ENCODE measurements at places on chromosomes 16 and 17.

DNA sequence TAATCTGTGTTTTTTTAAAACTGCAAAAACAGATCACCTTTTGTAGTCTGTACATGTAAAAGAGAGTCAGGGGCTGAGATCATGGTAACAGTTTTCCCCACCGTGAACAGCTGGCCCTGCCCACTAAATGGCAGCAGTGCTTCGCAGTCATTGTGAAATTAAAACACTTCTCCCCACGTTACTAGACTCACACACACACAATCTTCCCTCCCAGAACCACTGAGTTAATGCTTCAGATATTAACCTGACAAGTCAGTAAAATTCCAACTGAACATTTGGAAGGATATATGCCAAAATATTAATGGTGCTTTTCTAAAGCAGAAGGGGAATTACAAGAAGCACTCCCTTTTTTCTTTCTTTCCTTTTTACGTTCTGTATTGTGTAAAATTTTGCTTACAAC lies 1.2 kb upstream of the CD300LG start:
- DNase-seq: no peak

GRCh38 chr17:35716173-35716572 lies 15.3 kb upstream of the RASL10B start:
- no peak for DNase-seq

GRCh38 chr17:42273474-42274252 lies 2.5 kb downstream of the STAT5B start:
- DNase-seq: no peak

DNA sequence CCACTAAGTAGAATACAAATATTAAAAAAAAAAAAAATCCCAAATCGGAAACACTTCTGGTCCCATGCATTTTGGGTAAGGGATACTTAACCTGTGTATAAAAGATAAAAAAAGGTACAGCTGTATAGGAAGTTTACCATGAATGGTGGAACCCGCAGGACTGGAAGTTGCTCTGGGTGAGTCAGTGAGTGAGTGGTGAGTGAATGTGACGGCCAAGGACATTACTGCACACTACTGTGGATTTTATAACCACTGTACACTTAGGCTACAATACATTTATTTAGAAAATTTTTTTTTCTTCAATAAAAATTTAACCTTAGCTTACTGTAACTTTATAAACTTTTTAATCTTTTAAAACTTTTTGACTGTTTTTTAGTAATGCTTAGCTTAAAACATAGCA lies 71.3 kb upstream of the BCAR1 start:
- no peak for DNase-seq

GRCh38 chr16:3952737-3953131 lies 72.2 kb upstream of the CREBBP start:
- peak; percentile 6 for DNase-seq

DNA sequence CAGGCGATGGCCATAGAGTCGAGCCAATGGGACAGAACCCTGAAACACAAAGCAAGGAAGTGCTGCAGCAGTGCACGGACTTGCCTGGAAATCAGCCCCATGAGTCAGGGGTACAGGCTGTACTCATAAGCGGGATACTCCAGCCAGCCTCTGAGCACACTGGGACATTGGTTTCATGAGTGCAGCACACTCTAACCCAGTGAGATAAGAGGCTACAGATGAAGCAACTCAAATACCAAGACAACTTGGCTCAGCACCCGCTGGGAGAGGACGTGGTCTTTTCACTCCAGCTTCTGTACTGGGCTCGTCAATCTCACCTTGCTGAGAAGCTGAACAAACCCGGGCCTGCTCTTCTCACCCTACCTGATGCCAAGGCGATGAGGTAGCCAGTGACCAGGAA lies 98.2 kb downstream of the AXIN2 start:
- DNase-seq: no peak

- peak; percentile 51 for DNase-seq
These were observed 1.1 kb downstream of the CLUAP1 start for GRCh38 chr16:3501783-3502400.

GRCh38 chr17:12007466-12007865 lies 10.2 kb upstream of the ZNF18 start:
- no peak for DNase-seq

DNA sequence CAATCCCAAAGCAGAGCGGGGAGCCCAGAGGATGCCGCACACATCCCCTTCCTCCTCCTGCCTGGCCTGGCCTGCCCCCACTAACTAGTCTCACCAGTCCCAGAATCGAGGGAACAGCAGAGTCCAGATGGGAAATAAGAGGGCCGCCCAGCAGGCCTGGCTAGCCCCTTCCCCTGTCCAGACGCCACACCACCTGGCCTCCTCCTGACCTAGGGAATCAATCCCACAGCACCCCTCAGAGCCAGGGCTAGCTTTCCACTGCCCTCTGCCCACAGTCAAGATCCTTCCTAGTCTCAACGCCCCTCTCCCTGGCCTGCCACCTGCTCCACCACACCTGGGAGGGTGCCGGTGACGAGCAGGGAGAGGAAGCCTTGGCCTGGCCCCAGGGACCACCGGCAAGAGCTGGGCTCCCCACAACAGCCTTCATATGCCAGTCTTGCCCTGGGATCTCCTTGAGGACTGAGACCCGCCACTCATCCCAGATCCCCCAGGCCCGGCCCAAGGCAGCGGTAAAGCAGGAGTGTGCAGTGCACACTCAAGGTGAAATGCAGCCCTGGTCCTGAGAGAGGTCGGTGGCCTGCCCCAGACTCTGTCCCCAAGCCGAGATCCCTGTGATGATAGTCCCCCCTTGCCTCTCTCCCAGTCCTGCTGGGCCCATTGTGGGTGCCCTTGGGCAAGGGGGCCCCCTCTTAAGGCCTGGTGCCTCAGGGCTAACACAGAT lies 27.9 kb downstream of the KATNB1 start:
- DNase-seq: no peak

GRCh38 chr16:23784811-23785447 lies 30.1 kb downstream of the CHP2 start:
- DNase-seq: no peak

DNA sequence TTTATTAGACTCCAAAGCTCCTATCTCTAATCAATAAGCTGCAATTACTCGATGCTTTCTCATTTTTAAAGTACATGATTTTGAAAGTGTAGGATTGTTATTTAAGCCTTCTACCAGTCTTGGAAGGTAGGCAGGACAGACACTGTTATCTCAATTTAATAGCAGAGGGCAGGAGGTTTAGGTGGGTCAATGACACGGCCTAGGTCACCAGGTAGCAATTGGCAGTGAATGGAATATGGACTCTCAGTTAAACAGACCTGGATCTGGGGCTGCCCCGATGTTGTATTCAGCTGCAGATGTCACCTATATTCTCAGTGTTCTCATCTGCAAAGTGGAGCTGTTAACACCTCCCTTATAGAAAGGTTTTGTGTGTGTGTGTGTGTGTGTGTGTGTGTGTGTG lies 124.4 kb upstream of the ANKFN1 start:
- no peak for DNase-seq

DNA sequence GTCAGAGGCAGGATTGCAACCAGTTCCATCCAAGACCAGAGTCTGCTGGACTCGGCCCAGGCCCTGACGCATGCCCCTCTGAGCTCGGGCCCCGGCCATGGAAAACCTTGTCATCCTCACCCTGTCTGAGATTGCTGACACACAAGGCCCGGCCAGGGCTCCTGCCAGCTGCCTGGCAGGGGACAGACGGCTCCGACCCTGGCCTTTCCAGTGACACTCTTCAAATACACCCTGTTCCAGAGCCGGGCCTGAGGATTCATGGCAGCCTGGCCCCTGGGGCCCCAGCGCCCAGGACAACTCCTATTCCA lies 3.2 kb upstream of the PABPN1L start:
- DNase-seq: no peak

All from activated effector memory CD4-positive, alpha-beta T cell treated with anti-CD3 and anti-CD28 coated beads, Interleukin-2, amount 50 U/mL, for 16 hours (primary cell).